Effector memory CD8-positive, alpha-beta T cell (primary cell): ENCODE measurements at places on chromosomes 13 and 19.

DNA sequence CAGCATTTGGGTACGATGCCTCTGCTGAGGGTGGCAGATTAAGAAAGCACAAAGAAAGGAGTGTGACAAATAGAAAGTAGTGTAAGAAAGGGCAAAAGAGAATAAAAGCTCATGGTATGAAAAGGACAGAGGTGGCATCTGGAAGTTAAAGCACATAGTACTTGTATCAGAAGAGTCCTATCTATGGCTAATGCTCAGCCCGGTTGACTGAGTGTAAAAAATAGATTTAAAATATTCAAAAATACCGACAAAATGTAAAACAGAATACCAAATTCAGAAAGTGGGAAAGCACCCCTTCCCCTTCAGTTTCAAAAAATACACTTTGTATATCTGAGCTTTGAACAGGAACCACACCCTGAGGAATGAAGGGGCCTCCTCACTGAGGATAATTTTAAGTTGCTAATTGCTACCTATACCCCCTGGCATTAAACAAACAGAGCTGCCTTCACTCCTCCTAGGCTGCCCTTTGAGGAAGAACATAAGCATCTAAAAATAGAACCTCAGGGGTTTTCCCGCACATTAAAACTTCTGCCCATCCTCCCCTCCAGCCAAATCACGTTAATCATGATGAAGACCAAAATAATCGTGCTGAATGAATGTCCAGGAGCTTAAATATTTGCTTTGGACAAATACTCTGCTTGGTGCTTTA lies 43.3 kb downstream of the DLEU7 start:
- H3K4me1 ChIP-seq = peaks cover 4% of the 10 kb centered on the region
- H3K4me3 ChIP-seq = no peak overlapping the region
- peaks cover 2% of the 10 kb centered on the region for H3K36me3 ChIP-seq
- H3K27ac ChIP-seq = no peak overlapping the region
- H3K27me3 ChIP-seq = no peaks in the 10 kb centered on the region
- DNase-seq = no peak

- H3K27ac ChIP-seq = no peak overlapping the region
- no peak for DNase-seq
- H3K27me3 ChIP-seq = no peaks in the 10 kb centered on the region
- peaks cover 44% of the 10 kb centered on the region for H3K36me3 ChIP-seq
Measured at GRCh38 chr13:98853771-98854221, 101.3 kb upstream of the SLC15A1 start.

- H3K36me3 ChIP-seq = peaks cover 16% of the 10 kb centered on the region
- H3K4me1 ChIP-seq = peaks cover 2% of the 10 kb centered on the region
- no peak overlapping the region for H3K4me3 ChIP-seq
- no peak overlapping the region for H3K27ac ChIP-seq
- no peaks in the 10 kb centered on the region for H3K27me3 ChIP-seq
Measured at GRCh38 chr19:55308281-55308680, 16.9 kb downstream of the TMEM150B start.

- peaks cover 8% of the 10 kb centered on the region for H3K4me1 ChIP-seq
- H3K36me3 ChIP-seq = no peaks in the 10 kb centered on the region
- no peaks in the 10 kb centered on the region for H3K27me3 ChIP-seq
- H3K27ac ChIP-seq = no peak overlapping the region
- no peak for DNase-seq
- no peak overlapping the region for H3K4me3 ChIP-seq
Measured at GRCh38 chr13:33717775-33718174, 100.2 kb upstream of the RFC3 start.

DNA sequence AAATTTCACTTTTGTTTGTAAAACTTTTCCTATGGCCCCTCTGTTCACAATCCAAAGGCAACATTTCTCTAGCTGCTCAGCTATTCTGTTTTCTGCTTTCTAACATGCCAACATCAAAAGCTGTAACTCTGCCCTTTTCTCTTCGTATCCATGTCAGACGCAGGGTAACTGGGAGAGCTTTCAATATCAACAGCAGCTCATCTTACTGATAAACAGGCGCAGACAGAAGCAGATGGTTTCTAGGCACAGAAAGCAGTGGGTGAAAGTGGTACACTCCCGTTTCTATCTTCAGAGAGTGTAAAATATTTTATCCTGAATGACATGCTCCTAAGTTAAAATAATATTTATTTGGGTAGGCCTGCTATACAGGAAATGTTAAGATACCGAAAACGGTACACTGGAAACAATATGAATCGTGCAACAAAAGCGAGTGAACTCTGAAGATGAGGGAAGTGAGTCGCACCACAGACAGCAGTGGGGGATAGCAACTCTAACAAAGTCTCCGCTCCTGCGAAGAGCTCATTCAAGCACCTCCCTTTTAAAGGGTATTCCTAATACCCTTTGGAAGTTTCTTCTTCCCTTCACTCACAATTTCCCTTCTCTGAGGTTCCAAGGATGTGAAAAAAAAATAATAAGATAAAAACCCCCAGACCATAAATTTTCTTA lies 798.3 kb downstream of the GPC5 start:
- no peak overlapping the region for H3K27ac ChIP-seq
- no peaks in the 10 kb centered on the region for H3K27me3 ChIP-seq
- H3K4me3 ChIP-seq = no peak overlapping the region
- H3K4me1 ChIP-seq = no peaks in the 10 kb centered on the region
- no peaks in the 10 kb centered on the region for H3K36me3 ChIP-seq

DNA sequence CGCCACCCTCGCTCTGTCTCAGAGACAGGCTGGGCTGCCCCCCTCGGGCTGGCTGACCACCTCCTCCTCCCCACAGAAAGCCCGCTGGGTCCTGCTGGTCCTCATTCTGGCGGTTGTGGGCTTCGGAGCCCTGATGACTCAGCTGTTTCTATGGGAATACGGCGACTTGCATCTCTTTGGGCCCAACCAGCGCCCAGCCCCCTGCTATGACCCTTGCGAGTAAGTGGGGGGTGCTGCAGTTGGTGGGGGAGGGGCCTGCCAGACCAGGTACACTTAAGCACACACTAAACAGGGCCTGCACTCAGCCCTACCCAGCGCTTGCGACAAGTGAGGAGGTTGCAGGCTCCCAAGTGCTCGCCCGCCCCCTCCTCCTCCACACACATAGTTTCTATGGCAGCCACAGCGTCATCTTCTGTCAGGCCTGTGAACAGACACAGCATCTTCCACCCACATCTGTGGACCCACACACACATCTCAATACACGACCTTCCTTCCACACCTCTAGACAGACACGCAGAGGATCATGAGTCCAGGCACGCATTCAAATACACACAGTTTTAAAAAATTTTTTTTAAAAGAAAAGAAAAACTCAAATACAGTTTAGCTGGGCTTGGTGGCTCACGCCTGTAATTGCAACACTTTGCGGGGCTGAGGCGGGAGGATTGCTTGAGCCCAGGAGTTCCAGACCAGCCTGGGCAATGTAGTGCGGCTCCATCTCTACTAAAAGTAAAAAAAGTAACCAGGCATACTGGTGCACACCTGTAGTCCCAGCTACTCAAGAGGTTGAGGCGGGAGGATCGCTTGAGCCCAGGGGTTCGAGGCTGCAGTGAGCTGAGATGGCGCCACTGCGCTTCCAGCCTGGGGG lies 18.4 kb downstream of the PLD3 start:
- no peak overlapping the region for H3K27ac ChIP-seq
- DNase-seq = no peak
- no peaks in the 10 kb centered on the region for H3K27me3 ChIP-seq

DNA sequence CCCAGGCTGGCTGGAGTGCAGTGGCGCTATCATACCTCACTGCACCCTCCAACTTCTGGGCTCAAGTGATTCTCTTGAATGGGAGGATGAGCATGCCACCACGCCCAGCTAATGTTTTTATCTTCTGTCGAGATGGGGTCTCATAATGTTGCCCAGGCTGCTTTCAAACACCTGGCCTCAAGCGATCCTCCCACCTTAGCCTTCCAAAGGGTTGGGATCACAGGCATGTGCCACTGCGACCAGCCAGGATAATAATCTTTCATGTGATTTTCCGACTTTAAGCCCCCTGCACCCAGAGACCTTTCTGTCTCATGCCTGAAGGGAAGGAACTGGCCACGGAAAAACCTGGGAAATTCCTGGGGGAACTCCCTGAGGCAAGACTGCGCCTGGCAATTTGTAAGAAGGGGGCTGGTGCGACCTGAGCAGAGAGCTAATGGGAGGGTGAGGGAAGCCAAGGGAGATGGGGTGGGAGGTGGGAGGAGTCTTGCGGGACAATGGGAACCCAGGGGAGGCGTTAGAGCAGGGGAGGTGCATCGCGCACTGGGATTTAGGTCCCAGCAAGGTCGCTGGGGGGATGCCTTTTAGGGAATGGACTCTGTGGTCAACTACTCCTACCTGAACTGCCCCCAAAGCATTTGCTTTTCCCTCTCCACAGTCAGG lies 1.2 kb upstream of the CCDC124 start:
- H3K4me1 ChIP-seq = peaks cover 10% of the 10 kb centered on the region
- H3K27me3 ChIP-seq = no peaks in the 10 kb centered on the region
- no peak overlapping the region for H3K27ac ChIP-seq
- H3K36me3 ChIP-seq = peaks cover 22% of the 10 kb centered on the region
